ENCODE measurements at places on chromosomes 5 and 9.

GRCh38 chr9:82790875-82791274 is 272.1 kb downstream of the RASEF start:
- no peak for DNase-seq

DNA sequence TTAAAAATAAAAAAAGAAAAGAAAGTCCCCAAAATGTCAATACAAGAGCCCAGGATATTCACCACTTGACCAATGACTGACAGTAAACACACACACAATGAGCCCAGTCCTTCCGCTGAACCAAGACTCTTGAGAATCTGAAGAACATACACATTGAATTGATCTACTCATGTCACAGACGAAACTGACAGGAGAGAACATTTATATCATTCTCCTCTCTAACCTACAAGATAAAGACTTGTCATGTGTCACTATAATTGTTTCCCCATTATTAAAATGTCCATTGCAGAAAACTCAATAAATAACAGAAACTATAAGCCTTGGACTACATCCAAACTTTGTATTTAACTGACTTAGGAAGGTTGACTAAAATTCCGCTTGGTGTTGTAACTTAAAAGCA is 296.7 kb downstream of the EPB41L4A start:
- DNase-seq: no peak

DNA sequence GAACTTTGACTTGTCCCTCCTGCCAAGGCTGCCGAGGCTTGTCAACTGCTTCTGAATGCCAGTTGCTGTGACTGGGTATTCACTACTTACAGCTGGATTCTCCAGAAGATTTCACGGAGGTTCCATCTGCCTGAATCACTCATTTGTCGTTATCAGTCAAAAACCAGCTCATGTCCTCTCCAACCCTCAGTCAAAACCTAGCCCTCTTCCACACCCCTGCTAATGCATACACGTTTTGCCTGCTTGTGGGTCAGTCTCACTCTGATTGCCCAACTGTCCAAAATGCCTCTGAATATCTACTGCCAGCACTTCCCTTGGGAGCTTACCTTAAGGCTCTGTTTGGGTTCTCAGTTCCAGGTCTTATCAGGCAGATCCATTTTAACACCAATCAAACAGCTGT is 238.6 kb upstream of the TMEM161B start:
- no peak for DNase-seq

- DNase-seq: no peak
Observed at GRCh38 chr9:34997379-34997781, 7.8 kb downstream of the DNAJB5 start.

DNA sequence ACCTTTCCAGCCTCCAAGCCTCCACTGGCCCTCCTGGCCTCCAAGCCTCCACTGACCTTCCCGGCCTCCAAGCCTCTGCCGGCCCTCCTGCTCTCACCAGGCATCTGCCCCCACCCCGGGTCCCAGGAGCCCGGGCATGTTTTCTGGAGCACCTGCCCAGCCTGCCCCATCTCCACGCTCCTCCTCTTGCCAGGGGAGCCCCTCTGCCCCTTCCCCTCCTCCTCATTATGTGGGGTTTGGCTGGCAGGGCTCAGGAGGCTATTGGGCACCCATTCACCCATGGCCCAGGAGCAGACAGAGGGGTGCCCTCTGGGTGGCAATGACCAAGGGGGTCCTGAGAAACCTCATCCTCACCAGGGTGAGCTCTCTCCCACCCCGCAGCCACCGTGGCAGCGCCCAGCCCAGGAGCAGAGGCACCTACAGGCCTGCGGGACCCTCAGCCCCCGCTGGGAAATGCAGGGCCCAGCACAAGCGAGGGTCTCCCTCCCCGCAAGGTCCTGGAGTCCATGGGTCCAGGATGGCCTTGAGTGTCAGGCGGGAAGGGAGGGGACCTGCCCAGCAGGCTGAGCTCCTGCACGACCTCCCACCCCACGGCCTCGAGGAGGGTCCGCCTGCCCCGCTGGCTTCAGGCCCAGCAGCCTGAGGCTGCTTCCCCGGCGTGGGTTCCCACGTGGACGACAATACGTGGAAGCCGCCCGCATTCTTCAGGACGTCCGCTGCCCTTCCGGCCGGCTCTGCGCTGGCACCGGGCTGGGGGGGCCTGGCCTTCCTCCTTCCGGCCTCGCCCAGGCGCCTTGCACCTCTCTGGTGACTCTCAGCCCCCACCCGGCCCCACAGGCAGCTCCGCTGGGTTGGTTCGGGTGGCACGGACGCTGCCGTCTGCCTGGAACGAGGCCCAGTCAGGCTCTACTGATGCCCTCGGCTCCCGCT is 51.4 kb upstream of the NRARP start:
- no peak for DNase-seq

GRCh38 chr5:35009657-35010056 is 38.1 kb downstream of the AGXT2 start:
- no peak for DNase-seq

DNA sequence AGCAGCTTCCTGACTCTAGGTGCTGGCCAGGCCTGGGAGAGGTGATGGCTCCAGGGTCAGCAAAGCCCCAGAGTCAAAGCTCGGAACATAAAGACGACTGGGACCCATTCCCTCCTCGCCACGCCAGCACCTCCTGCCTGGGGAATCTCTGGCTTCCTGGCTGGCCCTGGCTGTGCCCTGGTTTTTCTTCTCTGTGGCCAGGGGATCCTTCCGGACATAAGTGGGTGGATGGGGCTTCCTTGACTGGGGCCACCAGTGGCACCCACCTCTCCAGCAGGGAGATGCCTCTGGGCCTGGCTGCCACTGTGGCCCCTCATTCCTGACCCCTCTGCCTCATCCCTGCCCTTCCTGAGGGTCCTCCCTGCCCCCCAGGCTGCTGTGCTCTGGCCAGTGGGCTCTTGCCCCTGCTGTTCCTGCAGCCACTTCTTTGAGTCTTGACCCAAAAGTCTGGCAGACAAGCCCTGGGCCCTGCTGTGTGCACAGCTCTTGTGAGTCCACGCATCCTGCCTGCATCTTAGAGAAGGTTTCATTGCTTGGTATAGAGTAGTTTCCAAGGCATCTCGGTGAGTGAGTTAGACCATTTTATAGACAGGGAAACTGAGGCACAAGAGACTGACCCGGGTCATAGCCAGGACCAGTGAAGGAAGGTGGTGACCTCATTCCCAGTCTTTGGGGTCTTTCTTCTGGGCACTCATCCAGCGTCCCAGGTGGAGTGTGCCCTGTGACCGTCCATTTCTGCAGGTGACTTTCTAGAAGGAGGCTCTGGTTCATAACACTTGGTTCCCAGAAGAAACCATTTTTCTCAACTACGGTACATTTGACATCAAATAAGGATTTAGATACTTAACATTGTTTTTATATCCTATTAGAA is 17.3 kb upstream of the LPCAT1 start:
- DNase-seq: no peak

DNA sequence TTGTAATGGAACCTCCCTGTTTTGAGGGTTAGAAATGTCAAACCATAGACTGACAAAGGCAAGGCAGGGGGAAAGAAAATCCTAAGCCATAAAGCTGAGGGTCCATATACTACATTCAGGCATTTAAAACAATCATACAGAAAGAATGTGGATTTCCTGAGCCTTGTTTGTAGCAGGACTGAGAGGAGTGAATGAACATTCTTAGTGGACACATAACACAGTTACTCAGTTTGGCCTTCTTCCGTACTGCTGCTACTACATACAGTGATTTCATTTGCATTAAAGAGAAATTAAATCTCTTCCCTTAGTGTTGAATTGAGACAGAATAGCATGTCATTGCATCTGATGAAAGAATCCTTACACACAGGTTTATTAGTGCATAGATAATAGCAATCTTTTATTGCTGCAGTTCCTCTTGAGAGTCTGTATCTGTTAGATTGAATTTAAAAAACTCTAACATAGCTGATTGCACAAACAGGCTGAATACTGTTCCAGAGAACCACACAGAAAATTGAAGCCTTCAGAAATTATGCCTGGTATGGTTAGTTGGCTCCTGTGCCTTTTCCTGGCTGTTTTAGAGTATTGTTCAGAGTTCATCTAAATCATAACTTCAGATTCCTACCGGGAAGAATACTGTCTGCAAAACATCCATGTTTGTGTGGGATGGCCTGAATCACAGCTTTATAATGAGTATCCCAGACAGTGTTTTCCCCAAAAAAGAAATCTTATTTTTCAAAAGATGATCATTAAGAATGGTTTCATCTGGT is 2.0 kb upstream of the MTX3 start:
- no peak for DNase-seq

DNA sequence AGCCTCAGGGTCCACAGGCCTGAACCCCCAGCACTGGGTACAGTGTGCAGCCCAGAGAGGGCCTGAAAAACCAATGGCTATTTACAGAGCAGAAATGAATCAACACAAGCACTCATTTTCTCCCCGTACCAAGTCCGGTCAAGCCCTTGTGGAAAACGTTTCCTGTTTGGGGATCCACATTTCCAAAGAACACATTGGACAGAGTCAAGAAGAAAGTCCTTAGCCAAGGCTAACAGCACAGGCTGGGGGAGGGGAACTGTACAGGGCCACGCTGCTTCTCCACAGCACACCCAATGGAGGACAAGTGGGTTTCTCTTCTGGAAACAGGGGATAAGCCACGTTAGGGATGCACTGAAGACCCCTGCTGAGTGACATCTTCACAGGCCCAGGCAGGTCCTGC is 62.3 kb downstream of the NSUN2 start:
- DNase-seq: no peak

DNA sequence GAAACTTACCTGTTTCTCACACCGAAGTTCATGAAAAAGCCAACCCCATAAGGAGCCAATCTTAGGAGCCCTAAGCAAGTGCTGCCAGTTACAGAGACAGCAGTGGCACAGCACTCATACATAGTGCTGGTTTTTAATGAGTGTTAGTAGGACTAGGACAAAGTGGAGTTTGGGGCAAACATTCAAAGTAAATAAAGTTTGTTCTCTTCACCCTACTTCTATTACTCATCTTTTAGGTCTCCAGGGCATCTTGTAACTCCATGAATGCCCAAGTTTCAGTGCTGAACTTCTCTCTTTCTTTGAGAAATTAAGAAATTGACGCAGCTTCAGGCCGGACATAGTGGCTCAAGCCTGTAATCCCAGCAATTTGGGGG is 584.7 kb downstream of the EBF1 start:
- DNase-seq: no peak

GRCh38 chr5:129691220-129691619 is 56.7 kb upstream of the MINAR2 start:
- no peak for DNase-seq

GRCh38 chr5:135246605-135246922 is 152.5 kb downstream of the MACROH2A1 start:
- no peak for DNase-seq

DNA sequence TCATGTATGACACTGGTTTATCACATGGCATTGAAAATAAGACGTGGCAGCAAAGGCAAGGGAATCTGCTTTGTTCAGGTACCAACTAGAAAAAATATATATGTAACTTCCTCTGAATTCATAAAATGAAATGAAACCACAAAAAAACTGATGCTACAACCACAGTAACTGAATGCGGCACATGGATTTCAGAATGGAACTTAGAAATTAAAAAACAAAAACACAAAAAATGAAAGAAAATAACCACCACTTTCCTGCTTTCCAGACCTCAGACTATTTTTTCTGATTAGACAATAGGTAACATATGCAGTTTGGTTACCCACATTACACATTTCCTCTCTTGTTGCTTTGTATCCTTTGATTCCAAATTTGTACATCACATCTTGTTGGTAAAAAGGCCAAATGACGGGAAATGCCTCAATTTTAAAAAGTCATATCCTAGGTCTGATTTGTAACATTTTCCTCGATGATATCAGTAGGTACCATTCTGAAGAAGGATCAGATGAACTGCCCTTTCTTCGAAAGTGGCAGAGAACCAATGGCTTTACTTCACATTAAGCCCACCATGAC is 18.1 kb upstream of the PDCL start:
- no peak for DNase-seq

DNA sequence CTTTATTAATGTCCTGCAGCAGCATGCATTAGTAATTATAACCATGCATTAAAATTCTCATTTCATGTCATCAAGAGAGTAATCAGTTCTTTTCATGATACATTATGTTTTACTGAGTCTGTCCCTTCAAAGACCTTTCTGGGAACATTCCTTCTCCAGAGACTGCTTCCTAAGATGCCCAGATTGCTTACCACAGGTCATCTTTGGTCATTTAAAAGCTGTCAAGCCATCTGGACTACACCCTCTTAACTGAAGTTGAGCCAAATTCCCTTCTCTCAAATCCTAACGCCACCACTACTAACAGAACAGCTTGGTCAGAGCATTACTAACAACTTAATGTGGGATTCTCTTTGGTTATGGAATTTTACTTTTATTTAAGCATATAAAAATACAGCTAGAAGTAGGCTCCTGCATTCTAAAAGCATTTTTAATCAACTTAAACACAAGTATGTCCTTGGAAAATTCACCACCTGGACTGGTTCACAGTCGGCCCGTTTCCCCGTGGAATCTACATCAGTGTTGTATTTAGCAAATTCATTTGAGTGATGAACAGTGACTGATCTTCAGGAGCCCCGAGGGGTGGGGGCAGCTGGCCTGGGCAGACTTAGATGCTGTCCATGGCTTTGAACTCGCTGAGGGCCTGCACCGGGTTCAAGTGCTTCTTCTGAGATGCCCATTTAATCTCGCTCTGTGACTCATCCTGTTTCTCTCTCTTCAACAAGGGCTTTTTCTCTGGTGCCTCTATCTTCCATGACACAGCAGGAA is 92.8 kb upstream of the CCDC112 start:
- no peak for DNase-seq

DNA sequence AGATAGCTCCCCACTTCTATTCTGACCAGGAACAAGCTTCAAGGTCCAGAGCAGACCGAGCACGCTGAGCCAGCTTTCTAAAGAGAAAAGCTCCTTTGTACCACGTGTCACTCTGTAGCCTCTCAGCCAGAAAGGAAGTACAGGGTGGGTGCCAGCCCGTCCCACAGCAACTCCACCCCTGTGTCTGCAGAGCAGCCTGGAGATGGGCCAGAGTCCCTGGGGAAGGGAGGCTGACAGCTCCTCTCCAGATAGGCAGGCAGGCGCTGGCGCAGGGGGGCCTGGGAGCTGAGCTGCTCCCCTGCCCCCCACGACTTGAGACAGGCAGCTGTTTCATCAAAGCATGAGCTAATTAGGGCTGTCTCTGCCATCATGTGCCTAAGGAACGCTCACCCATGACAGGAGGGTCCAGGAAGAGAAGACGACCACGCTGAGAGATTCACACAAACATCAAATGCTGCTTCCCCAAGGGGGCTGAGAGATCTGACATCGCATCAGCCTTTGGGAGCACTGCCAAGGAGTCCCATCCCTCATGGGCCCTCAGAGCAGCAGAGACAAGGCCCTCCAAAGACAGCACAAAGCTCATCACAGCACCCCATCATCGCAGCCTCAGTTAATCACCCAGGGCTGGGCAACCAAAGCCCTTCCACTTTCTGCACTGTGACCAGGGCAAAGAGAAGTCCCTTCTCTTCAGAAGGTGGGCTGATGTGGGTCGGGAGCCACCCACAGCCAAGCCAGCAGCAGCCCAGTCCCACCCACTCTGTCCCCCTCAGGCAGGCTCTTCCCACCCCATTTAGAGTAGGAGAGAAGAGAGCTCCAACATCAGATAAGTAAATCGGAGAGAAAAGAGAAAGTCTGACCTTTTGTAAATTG is 78.5 kb upstream of the LRRTM2 start:
- no peak for DNase-seq

- DNase-seq: no peak
Observed at GRCh38 chr5:115932991-115933390, 29.3 kb upstream of the LVRN start.

GRCh38 chr9:86843206-86843605 is 104.1 kb downstream of the GAS1 start:
- DNase-seq: no peak

- no peak for DNase-seq
Observed at GRCh38 chr5:171661143-171661542, 124.5 kb upstream of the SMIM23 start.

GRCh38 chr5:51829230-51829629 is 446.0 kb downstream of the ISL1 start:
- no peak for DNase-seq

Data from stromal cell of bone marrow (primary cell).